ENCODE measurements at places on chromosomes 6 and 20.
A peak's percentile ranks its signal among the peaks of the same experiment; 100 is the strongest.

GRCh38 chr6:28245206-28245941, 6.7 kb downstream of the ZKSCAN4 start:
- DNase-seq: no peak

GRCh38 chr6:158938811-158939254, 61.2 kb downstream of the RSPH3 start:
- DNase-seq: peak; percentile 14

GRCh38 chr6:25883536-25883935, 9.5 kb upstream of the SLC17A3 start:
- DNase-seq: no peak

DNA sequence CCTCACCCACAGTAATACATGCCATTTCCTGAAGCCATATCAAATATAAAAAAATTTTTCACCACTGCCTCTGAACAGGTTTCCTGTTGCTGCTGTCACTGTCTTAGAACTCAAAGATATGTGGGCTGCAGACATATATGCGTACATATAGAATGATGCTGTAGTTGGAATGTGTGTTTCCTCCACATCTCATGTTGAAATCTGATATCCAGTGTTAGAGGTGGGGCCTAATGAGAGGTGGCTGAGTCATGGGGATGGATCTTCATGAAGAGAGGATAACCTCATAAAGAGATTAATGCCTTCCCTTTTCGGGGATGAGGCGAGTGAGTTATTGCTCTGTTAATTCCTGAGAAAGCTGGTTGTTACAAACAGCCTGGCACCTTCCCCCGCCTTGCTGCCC, 7.7 kb upstream of the SCP2D1 start:
- no peak for DNase-seq

GRCh38 chr6:40710626-40711330, 123.6 kb upstream of the LRFN2 start:
- no peak for DNase-seq

- DNase-seq: no peak
Measured at GRCh38 chr20:13274275-13274861, 53.3 kb downstream of the ISM1 start.

DNA sequence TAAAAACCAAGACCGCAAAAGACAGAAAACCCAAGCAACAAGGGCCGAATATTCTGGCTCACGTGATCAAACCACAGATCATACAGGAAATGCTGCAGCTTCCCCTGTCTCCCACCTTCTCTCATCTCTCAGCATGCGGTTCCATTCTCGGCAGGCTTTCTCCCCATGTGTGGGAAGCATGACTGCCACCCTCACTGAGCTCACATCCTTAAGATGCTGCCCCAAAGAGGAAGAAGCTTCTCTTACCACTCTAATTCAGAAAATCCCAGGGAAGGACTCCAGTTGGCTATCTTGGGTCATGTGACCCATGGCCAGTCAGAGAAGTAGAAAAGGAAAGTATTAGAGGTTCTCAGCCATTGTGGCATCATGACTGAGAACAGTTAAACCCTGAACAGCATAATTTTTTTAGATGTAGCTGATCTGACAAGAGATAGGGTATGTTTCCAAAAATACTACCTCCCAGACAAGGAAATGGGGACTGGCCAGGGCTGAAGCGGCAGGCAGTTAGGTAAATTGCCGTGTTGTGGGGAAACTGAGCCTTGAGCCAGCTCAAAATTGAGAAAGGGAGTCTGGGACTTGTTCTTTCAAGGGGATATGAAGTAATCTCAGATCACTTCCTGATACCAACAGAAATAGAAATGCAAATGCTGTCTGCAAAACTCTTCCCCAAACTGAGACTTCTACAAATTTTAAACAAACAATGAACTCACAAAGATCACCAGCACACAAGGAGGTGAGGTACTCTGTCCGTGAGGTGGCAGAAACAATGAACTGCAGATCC, 37.1 kb upstream of the GRM4 start:
- DNase-seq: peak; percentile 80

- no peak for DNase-seq
Measured at GRCh38 chr6:7392402-7392801, 2.8 kb downstream of the RIOK1 start.

- no peak for DNase-seq
Measured at GRCh38 chr6:123007885-123008284, 11.8 kb downstream of the CLVS2 start.

DNA sequence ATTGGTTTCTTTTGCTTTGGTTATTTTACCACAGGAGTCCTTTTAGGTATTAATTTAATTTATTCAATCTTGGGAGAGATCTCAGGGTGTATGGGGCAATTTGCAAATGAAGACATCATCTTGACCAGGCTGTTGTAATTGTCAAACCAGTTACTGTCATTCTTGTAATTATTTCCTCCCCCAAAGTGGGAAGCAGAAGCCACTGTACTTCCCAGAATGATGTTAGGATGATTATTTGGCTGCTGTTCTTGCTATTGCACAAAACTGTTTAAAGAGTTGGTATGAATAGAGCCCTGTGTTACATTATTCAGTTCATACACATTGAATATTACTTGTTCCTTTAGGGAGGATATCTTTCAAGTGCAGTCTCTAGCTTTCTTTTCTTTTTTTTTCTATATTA, 1.7 kb downstream of the TAAR6 start:
- DNase-seq: no peak

DNA sequence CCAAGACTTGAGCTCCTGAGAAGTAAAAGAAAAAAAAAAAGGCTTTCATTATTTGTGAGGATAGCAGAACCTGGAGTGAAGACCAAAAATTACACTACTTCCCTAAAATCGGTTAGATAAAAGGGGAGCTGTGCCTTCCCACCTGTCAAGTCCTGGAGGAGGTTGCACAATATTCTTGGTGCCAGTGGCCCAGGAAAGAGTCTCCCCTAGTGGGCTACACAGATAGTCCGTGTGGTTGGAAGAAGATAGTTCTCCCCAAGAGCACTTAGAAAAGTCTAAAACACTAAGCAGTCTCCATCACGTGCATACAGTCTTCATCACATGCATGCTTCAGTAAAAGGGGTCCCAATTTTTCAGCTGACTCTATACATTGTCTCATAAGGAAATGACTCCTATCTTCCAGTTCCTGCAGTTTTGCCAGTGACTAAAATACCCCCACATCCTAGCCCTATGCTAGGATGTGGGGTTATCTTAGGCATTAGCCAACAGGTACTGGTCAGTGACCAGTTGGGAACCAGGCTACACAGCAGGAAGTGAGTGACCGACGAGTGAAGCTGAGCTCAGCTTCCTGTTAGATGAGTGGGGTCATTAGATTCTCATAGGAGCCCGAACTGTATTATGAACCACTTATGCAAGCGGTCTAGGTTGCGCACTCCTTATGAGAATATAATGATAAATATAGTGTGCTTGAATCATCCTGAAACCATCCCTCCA, 199.5 kb upstream of the FAM83B start:
- no peak for DNase-seq

GRCh38 chr6:165636402-165637048, 26.5 kb downstream of the PDE10A start:
- no peak for DNase-seq

- DNase-seq: no peak
Measured at GRCh38 chr6:36848658-36849441, 9.6 kb upstream of the CPNE5 start.

GRCh38 chr20:50540620-50541605, 30.7 kb downstream of the PTPN1 start:
- DNase-seq: no peak

- DNase-seq: no peak
Measured at GRCh38 chr6:139923964-139924475, 549.6 kb upstream of the CITED2 start.

GRCh38 chr6:154341871-154342270, 14.7 kb downstream of the IPCEF1 start:
- DNase-seq: no peak

- no peak for DNase-seq
Measured at GRCh38 chr6:53342217-53342616, 6.5 kb downstream of the ELOVL5 start.

DNA sequence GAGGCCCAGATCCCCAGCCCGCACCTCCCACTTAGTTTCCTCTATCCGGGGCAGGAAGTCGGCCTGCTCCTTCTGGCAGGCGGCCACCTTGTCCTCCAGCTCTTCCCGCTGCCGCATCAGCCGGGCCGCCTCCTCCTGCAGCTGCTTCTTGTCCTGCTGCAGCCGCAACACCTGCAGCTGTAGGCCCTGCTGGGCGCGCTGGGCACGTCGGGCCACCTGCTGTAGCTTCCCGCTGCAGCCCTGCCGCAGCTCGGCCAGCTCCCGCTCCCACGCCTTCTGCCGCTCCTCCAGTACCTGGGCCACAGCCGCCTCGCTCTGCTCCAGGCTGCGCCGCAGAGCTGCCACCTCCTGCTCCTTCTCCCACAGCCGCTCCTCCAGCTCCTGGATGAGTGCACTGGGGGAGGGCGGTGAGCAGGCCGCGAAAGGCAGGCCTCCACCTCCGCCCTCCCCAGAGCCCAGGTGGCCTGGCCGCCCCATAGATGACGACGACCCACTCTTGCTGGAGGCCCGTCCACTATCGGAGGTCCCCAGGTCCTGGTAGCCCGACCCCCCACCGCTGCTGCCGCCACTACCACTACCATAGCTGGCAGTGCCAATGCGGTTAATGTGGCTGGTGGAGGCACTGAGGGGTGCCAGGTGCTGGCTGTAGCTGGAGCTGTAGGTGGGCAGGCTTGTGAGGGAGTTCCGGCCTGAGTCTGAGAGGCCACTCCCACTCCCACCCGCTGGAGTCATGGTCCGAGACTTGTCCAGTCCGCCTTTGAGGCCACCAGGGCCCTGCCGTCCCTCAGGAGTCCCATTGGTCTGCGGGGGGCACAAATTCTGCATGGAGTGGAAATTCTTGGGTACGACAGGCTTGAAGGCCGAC, 6.0 kb upstream of the FASTKD5 start:
- no peak for DNase-seq

DNA sequence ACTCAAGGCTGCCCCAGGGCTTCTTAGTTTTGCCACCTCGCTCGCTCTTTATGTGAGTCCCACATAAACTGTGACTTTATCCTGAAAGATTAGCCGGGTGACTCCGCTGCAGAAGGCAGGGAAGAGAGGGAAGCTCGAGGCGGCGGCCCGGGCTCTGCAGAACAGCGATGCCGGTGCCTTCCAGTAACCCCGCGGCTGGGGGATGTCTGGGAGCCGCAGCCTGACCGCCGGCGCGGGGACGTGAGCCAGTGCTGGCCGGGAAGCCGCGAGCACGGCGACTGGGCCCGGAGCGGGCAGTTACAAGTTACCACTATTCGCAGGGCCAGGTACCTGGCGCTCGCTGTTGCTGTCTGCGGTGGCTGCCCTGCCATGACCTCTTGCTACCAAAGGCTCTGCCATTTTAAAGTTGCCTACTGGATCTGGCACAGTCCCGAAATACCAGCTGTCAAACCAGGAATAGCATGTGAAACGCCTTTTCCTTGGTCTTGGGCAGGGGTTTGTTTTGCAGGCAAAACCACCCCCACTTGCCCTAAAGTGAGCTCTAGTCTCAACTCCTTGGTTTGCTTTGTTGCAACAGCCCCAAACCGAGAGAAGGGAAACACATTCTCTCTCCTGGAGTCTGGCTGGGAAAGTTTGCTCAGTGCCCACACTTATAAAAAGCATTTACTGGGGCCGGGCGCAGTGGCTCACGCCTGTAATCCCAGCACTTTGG, 124.0 kb upstream of the SLC2A12 start:
- no peak for DNase-seq

- DNase-seq: peak; percentile 43
Measured at GRCh38 chr6:33632558-33633039, 11.5 kb downstream of the ITPR3 start.

DNA sequence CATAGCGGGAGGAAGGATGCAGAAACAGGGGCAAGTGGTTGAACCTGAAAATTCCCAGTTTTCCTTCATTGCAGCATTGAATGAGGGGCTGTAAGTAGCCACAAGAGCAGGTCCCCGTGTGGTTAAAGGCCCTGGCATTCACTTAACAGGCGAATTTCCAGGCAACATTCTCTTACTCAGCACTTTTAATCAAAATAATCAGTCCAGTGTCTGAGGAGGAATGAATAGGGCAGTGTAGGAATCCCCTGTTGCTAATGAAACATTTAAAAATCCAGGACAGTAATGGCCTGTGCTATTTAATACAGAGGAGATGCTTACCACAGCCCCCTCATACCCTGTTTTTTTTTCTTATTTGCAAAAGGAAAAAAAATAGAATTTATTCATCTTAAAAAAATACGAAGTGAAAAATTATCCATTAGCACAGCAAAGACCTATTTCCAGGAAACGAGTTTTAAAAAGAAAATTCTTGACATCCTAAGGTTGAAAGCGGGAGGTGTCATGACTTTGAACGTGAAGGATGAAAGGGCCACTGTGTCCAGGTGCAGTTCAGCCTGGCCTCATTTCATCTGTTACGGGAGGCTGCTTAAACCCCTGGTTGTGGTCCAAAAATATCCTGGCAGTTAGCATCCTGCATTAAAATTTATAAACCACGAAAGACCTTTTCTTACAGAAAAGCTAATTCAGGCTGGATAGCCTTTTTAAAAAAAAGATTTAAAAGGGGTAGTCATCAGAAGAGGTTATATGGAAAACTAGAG, 20.2 kb downstream of the MYLK4 start:
- DNase-seq: no peak

- no peak for DNase-seq
Measured at GRCh38 chr20:13325033-13325432, 104.0 kb downstream of the ISM1 start.

- no peak for DNase-seq
Measured at GRCh38 chr6:42423244-42423643, 28.5 kb downstream of the TRERF1 start.

GRCh38 chr20:16004108-16004854, 569.0 kb downstream of the KIF16B start:
- no peak for DNase-seq

- no peak for DNase-seq
Measured at GRCh38 chr6:147700436-147701209, 192.1 kb downstream of the SAMD5 start.

DNA sequence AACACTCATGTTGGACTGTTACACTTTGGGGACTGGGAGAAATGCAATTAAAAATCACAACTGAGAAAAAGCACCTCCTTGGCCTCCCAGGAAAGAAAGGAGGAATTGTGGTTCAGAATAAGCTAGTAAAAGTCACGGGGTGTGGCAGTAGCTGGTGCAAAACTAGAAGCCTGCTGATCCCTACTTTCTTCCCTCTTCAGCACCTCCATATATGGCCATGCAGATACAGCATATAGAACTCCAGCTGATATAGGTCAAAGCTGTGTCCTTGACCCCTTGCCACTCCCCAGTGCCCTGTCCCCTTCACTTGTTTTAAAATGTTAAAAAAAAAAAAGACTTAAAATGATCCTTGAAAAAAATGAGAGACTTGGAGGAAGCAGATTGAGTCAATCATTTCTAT, 5.5 kb upstream of the FLRT3 start:
- DNase-seq: no peak
